ENCODE measurements at places on chromosomes 12 and 14.

GRCh38 chr14:73386342-73386741, 72.0 kb downstream of the NUMB start:
- DNase-seq, result no peak

DNA sequence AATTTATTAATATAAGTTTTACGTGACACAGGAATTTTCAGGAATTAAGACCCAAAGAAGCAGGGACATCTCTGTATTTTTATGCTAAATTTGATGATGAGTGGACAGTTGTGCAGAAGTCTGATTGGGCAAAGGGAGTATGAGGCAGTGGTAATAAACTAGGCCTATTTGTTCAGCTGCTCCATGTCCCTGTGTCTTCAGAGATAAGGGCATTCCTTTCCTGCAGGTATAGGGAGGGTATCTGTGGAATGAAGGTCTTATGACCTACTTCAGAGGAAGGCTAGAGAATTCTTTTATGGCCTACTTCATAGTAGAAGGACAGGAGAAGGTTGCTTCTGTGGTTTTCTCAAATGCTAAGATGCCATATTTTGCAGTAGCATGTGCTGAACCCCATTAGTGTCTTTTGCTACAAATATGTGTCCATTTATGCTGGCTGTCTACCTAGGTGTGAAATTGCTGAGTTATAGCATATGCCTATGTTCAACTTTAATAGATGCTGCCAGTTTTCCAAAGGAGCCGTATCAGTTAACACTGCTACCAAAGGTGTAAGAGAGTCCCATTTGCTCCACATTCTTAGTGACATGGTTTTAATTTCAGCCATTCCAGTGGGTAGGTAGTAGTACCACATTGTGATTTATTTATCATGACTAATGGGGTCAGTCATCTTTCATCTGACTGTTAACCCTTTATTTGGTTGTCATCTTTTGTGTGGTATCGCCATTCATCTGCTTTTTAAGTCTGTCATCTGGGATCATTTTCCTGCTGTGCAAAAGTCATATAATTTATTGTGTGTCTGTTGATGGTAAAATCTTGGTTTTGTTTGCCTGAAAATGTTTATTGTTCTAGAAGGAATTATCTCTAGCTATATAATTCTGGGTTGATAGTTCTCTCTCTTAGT, 410.7 kb upstream of the RGS6 start:
- peak; percentile 10 for DNase-seq

DNA sequence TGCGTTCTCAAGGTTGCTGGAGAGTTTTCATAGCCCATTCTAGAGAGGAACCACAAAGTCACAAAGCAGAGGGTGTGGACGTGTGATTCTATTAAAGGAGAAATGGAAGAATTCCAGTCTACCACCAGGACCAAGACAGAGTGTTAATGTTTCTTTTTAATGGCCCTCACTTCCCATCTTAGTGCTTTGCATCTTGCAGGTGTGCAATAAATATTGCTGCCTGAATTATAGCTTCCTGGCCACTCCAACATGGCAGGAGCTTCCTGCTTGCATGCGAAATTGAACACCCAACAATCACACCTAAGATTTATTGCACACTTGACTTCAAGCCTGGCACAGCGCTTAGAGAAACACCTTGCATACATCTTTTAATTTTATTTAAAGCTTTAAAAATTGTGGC, 22.4 kb upstream of the PPP1CC start:
- DNase-seq, result no peak

DNA sequence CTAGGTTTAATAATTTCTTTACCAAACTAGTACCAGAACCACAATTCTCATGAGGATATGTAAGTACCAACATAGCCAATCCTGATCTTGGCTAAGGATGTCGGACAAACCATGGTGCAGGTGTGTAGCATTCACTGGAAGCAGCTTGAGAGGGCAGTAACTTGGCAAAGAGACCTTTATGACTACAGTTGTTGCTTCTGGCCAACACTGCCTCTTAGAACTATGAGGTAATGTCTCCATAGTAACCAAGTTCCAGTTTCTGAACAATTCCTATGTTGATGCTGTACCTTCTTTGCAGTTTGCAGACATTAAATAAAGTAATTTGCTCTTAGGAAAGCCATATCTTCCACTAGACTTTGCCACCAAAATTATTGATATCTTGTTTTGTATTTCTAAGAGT, at the start of gene LMNTD1:
Gene LMNTD1, minus strand, starts transcription at position 186 of the 400 bp plus-strand sequence. CDS start 324 bp downstream, outside the sequence.
- DNase-seq, result no peak

DNA sequence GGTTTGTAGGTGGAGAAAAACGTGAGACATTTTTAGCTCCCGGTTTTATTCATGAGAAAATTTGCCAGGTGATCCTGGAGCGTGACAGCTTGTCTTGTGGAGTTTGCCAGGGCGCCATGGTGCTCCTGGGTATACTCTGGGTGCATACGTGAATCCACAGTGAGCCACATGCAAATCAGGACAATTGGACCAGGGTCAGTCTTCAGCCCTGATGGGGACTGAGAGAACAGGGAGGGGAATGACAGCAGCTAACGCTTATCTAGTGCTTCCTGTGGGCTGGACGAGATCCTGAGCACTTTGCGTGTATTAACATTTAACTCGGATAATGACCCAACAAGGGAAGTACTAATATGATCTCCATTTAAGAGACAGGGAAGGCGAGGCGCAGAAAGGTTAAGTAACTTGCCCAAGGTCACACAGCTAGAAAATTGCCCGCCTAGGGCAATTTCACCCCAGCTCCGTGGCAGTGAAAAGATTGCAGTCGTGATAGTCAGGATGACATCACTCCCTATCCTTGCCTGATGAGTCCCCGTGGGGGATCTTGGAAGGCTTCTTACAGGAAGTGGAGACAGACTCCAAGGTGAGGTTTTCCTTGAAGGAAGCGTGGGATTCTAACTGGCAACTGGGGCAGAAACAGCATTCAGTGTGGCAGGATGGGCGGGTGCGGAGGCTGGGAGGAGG, 118.4 kb upstream of the NCOR2 start:
- DNase-seq, result no peak

DNA sequence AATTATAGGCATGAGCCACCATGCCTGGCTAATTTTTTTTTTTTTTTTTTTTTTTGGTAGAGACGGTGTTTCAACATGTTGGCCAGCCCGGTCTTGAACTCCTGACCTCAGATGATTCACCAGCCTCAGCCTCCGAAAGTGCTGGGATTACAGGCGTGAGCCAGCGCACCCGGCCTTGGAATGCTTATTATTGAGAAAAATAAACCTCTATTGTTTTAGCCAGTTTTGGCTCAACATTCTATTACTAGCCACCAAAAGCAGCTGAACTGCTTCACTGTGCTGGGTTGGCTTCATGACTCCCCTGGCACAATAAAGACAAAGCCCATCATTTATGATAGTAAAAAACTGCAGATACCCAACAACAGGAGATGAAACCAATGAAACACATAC, 93.5 kb upstream of the CEP83 start:
- no peak for DNase-seq

- DNase-seq, result peak; percentile 6
These were observed 75.2 kb upstream of the TMCC3 start for GRCh38 chr12:94725375-94726168.

- no peak for DNase-seq
These were observed 18.0 kb upstream of the CTDSP2 start for GRCh38 chr12:57864442-57865083.

DNA sequence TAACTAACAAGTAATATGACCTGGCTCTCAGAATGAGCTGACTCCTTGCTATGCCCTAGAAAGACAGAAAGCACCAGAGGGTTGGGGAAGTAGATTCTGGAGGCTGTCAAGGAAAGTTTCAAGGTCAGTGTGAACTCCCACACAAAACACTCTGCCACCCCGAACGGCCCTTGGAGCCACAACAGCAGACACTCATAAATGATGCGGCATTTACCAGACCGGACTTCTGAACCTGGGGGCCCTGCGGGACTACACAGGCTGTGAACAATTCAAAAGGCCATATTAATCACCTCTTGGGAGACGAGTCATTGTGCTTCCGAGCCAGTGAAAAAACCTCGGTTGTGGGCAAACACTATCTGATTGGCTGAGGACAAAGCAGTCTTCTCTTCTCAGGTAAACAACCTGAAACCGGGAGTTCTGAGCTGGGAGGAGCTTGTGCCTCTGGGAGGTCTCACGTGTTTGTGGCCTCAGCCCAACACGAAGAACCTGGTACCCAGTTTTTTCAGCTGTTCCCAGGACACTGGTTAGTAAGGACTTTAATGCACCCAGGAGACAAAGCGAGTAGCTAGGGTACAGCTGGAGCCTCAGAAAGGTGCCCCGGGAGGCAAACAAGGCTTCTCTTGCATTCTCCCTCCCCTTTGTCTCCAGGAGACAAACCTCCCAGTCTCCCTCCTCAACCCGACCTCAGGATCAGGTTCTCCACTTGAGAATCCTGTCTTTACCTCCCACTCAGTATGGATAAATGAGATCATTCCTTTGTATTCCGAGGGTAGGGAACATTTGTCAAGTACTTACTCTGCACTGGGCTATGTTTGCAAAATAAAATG, 35.3 kb downstream of the VWF start:
- no peak for DNase-seq

DNA sequence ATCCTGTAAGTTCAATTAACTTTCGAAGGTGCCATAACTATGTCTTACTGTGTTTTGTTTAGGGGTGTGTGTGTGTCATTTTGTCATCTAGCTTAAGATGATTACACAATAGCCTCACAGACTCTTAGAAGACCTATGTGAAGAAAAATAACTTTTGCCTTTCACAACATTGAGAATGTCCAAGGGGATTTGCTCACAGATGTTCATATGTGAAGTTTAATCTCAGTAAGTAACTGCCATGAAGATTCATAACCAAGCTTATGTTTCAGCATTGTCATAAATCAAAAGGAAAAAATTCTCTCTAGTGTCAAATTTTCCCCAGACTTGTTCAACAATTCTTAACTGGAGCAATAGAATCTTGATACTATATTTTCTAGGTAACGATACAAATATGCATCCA, 226.1 kb upstream of the PRKD1 start:
- no peak for DNase-seq

Measured in HFF-Myc (cell line).